ENCODE measurements at places on chromosomes 5 and 9.

DNA sequence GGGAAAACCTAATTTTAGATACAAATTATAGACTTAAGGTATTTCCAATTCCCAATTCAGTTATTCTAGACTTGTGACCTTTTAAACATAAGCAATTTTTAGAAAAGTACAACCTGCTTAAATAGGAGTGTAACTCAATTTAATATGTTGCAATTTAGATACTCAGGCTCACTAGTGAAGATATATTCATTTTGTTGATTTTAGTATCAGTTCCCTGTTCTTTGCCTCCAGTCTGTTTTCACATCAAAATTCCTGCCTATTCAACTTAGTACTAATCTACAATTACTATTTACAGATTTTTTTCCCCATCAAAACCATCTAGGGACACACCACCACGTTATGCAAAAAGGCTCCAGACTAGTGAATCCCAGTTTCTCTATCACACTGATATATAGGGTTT is 30.4 kb downstream of the PWWP2A start:
- no peak for DNase-seq

DNA sequence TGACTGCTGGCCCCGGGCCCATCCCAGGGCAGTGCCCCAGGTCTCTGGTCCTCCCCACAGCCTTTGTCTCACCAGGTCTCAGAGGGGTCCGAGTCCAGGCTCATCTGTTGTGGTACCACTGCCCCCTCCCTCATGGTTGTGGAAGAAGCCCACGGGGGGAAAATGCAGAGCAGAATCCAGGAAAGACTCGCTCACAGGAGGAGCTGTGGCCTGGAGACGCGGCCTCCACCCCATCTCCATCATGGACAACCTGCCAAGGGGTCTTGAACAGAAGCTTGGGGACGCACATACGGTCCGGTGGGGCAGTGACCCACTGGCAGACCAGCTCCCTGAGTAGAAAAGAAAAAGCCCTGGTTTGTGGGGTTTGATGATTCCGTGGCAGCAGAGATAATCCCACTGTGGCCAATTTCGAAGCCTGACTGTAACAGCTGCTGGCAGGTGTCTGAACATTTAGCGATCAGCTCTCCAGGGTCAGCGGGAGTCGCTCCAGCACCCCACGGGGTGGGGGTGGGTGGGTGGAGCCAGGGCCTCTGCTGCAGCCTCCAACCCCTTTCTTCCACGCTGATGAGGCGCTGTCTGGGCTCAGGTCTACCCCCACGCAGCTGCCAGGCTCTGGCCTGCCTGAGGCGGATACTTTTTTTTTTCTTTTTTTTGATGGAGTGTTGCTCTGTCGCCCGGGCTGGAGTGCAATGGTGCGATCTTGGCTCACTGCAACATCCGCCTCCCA is 1.9 kb upstream of the GRIN1 start:
- DNase-seq = no peak

- DNase-seq = no peak
Observed at GRCh38 chr5:32299059-32299677, 13.6 kb downstream of the MTMR12 start.

GRCh38 chr9:79572032-79572607 is 355 bp downstream of the TLE4 start:
- DNase-seq = no peak

DNA sequence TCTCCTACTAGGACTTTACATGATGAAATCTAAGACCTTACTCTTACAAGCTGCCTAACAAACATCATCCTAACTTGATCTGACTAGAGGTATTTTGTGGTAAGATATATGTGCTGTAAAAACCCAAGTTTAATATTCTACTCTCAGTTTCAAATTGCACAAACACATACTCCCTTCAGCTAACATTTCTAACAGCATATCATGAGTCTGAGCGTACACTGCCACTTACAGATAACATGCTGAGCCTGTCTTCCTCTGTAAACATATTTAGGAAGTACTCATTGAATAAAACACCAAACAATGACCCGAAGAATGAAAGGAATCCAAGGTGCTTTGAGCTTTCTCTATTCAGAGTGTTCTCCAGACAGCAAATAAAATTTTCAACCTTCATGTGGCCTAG is 7.9 kb upstream of the ESM1 start:
- no peak for DNase-seq

- no peak for DNase-seq
Observed at GRCh38 chr5:122200450-122200849, 71.1 kb downstream of the ZNF474 start.

- no peak for DNase-seq
Observed at GRCh38 chr5:142864290-142865260, 94.4 kb downstream of the ARHGAP26 start.

DNA sequence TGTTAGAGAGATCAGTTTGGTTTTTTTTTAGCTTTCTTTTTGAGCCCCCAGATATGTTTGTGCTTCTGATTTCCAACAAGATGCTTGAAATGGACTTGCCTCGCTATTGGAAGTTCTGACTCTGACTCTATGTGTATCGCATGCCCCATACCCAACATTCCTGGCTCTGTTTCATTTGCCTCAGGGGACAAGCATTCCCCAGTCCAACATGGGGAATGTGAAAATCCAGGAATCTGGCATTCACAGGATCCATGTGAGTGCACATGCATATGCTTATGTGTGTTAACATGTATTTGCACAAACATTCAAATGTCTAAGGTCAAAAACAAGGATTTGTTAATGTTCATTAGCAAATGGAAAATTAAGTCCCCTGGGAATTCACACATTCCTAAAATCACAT is 233.9 kb downstream of the TLR4 start:
- no peak for DNase-seq

DNA sequence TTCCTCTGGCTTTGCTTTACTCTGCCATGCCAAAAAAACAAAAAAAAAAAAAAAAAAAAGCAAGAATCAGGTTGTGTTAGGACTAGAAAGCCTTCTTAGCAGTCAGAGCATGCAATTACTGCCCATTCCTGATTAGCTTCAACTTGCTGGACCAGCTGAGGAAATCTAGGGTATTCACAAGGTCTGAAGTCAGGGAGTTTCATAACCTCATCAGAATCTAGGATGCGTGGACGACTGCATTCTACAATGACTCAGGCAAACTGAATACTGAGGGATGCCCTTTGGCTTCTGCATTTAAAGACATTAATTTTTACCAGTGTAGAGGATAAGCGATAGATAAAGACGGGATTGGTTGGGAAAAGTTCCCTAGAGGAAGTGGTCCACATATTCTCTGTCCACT is 39.2 kb upstream of the SHOC1 start:
- no peak for DNase-seq

GRCh38 chr5:67263656-67264408 is 67.2 kb upstream of the CD180 start:
- DNase-seq = no peak
